Fibroblast of skin of scalp (primary cell): ENCODE measurements at places on chromosomes 1 and 21.

- DNase-seq = peak; percentile 75
Observed at GRCh38 chr21:26153758-26154157, 16.8 kb downstream of the APP start.

DNA sequence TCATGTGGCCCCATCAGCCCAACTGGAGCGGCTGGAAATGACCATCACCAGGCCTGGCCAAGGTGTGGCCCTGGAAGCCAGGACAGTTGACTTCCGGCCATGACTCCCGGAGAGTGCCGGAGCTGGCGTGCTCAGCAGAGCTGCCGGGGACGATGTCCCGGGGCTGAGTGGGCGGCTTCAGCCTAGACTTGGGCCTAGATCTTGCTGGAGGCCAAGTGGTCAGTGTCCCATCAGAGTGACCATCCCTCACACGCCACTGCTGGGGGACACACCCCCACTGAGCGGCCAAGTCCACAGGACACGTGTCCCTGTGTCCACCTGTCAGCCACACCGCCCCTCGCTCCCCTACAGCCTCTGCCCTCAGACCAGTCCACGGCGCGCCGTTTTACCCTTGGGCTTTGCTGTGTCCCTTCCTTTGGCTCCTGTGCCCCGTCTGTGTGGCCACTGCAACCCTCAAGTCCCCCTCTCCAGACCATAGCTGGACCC is 4.0 kb downstream of the FAAP20 start:
- no peak for DNase-seq

DNA sequence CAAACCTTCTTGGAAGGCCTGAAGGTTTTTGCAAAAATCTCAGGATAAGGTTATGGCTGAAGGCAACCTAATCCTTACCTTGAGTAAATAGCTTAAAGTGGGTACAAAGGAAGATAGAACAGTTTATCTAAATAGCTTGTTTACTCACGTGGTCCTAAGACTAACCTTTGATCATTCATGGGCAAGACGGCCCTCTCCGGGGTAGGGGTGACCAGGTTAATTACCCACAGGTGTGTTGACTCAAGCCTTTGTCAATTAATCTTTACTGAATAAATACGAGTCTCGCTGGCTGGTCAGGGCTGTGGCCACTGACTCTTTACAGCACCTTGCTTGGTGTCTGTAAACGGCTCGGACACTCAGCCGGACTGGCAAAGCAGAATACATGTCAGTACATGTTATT is 10.8 kb downstream of the AADACL4 start:
- no peak for DNase-seq

DNA sequence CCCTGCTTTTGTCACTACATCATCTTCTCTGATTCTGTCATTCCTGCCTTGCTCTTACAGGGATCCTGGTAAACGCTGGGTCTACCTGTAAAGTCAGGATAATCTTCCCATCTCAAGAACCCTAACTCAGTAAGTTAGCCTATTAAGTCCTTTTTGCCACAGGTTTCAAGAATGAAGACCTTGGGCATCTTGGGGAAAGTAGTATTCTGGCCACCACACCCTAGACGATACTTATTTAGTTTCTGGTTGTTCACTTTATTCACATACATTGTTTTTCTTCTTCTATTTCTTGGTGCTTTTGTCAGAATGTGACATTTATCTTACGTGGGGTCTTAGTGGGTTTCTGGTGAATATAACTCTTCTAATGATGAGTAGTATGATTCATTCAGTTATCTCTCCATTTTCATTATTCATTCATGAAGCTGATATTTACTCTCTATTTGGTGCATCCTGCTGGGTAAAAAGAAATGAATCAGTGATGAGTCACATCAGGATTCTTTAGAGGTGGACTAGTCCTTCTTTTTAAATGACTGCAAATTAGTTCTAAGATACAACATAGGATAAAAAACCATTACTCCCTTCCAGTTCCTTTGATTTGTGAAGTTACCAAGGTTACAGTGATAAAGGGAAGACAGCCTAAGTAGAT is 514.4 kb upstream of the B3GALT2 start:
- DNase-seq = peak; percentile 66

- DNase-seq = no peak
Observed at GRCh38 chr1:176717066-176717750, 254.2 kb downstream of the PAPPA2 start.

DNA sequence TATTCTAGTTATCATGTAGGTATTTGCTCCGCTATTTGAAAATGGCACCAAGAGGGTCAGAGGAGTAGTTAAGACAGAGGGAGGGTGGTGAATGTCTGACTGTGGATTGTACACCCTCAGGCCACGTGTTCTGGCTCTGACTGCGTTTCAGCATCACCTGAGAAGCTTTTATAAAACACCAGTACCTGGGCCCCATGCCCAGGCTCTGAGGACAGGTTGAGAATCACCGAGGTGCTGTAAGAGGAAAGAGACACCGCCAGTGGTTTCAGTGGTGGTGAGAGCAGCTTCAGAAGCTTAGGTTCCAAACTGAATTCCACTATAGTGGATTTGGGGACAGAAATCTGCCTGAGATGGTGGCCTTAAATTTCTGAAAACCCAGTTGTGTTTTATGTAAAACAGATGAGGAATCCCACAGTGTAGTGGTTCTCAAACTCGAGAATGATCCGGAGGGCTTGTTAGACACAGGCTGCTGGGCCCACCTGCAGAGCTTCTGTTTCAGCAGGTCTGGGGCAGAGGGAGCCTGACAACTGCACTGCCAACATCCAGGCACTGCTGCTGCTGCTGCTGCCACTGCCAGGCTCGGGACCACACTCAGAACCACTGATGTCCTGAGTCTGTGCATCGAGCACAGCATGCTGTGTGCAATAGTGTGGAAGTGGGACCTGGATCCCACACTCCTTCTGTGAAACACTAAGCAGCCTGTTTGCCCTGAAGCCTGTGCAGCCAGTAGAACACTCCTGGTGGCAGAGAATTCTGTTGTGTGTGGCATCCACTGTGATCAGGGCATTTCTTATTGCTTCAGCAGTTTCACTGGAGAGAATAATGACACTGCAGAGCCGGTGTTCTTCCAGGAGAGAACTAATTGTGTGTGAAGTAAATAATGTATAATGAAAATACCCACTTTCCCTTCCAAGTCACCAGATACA is 98.7 kb downstream of the SUSD4 start:
- DNase-seq = no peak

GRCh38 chr21:34348890-34349519 is 14.8 kb upstream of the KCNE2 start:
- no peak for DNase-seq

- peak; percentile 79 for DNase-seq
Observed at GRCh38 chr1:153612755-153613331, at the start of gene S100A16. TSS of gene S100A16 (minus strand) at chr1:153613137. CDS start at chr1:153608151, 4,986 bp downstream.

GRCh38 chr1:21308330-21308729 is 18.1 kb upstream of the ECE1 start:
- no peak for DNase-seq

- DNase-seq = no peak
Observed at GRCh38 chr1:39149509-39149908, 55.0 kb upstream of the MACF1 start.

DNA sequence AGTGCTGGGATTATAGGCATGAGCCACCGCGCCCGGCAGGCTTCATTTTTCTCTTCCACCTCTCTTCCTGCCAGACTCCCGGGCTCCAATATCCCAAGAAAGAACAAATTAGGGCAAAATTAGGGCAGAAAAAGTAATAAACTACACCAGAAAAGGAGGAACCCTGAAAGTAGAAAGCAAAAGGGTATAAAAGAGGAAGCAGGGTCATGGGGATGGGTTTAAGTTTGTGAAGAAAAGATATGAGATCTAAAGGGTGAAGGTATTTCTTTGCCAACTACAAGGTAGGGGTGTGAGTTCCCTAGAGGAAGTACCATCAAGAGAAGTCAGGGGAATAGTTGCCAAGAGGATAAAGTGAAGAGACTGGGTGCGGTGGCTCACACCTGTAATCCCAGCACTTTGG is 9.9 kb downstream of the PTPN22 start:
- no peak for DNase-seq

DNA sequence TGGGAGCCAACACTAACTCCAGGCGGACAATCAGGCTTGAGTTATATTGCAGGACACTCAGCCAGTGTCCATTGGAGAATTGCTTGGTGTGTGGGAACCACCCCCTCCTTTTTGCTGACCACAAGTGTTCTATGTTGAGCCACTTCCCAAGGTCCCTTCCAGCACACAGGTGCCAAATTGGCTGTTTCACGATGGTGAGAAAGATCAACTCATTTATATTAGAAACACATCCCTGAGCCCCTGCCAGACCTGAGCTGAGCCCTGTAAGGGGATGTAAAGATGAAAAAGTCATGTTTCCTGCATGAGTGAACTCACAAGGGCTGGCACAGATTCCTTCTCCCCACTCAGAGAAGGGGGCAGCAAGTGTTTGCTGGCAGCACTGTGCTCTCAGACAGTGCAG is 96.5 kb downstream of the KCNN3 start:
- no peak for DNase-seq

GRCh38 chr1:54052431-54052933 is 522 bp downstream of the TMEM59 start:
- DNase-seq = peak; percentile 57

DNA sequence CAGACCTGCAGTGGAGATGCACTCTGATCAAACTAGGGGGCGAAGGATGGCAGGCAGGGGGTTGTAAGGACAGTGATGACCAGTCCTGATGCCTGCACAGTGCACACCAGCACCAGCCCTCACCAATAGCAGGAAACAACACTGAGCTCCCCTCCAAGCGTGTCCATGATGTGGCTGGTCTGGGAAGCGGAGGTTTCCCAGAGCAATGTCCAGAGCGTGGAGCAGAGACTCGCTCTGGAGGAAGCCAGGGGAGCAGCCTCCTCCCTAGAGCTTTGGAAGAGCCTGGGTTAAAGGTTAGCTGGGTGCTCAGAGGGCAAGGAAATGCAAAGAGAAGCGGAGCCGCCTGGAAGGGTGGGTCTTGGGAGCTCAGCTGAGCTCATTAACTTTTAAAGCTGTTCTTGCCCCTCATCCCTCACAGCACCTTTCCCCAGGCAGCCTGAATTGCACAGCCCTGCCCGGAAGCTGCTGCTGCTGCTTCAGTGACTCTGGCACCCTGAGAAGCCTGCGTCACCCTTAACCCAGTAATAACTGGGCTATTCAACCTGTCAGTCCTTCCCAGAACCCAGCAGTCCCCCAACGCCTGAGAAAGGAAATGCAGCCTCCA is 162.2 kb upstream of the RAB4A start:
- DNase-seq = no peak

DNA sequence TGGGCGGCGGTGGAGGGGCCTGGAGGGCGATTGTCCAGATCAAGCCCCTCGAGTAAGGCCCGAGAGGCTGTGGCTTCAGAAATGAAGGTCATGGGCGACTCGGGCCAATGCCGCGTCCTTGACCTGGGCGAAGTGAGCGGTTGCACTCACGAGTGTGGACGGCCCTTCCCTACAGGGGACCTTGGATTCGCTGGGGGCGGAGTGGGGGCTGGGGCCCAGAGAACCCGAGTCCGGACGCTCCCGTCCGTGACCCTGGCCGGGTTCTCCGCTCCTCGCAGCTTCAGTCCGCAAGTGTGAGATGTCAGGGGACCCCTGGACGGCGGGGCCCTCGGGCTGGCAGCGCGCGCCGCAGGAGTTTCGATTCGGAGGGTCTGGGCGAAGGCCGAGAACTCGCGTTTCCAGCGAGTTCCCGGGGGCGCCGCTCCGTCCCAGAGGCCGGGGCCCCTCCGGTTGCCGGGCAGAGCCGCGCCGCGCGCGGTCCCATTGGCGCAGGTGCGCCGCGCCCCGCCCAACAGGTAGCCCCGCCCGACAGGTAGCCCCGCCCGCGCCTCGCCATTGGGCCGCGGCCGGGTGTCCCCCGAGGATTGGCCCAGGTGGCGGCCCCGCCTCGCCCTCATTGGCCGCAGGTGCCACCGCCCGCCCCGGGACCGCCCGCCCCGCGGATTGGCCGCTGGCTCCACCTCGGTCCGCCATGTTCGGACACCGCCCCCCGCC is at the start of gene PRKCZ:
TSS of gene PRKCZ (plus strand) at position 694 of the 714 bp plus-strand sequence. CDS start 220 bp downstream, outside the sequence.
- DNase-seq = no peak

GRCh38 chr1:81703756-81704463 is 96.8 kb upstream of the ADGRL2 start:
- DNase-seq = peak; percentile 59

- peak; percentile 13 for DNase-seq
Observed at GRCh38 chr1:109598655-109599054, 20.8 kb downstream of the GNAT2 start.

- DNase-seq = peak; percentile 81
Observed at GRCh38 chr21:44297525-44298290, 2.1 kb upstream of the PFKL start.

- DNase-seq = no peak
Observed at GRCh38 chr1:109950509-109950908, 34.1 kb upstream of the AHCYL1 start.

DNA sequence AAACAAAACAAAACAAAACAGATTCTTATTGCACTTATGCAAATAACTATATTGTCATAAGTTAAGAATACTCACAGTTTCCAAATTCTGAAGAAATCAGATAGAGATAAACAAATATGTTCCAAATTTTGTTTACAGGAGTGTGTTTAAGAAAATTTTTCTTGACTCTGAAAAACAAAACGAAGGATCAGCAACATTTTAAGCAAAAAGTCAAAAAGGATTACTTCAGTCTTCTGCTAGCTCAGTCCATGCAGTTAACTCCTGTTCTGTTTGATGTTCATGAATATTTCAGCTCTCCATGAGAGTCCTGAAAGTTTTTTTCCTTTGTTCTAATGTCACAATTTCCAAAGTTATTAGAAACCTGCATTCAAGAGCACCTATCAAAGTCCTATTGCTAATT is 33.2 kb upstream of the KLF18 start:
- DNase-seq = no peak

DNA sequence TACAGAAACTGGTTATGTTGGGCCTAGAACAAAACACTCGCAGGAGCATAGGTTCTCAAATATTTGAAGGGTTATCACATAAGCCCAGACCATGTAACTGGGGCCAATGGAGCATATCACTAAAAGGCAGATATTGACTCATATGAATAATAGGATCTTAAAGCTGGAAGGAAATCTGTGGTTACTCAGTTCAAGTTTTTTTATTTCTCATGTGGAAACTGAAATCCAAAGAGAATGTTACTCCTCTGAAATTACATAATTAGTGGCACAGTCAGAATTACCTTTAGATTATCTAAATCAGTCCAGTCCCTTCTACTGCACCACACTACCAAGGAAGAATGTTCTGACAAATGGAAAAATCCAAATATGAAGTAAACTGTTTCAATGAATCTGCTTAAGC is 12.0 kb downstream of the SLAMF8 start:
- no peak for DNase-seq

DNA sequence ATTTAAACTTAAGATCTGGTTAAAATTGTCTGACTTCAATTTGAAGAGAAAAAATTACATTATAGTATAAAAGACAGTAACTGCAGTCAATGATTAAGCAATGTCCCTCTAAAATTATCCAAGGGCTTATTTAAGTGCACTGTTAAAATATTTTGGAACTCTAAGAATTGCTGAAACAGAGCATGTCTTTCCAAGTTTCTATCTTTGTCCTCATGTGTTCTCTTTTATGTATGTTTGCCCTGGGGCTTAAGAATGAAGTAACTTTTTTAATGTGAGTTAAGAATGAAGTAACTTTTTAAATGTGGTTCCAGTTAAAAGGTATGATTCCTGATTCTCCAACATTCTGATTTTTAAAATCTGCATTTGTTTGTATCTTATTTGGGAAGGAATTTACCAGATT is 69.0 kb upstream of the MARK1 start:
- no peak for DNase-seq

GRCh38 chr1:25810341-25811299 is 9.1 kb upstream of the MTFR1L start:
- peak; percentile 47 for DNase-seq
